ENCODE measurements at places on chromosomes 16 and 17. TPM values are rescaled to one million over a fixed set of nuclear protein-coding genes. Genes with fewer than 3 reads are reported as not detected.

The IRX3 gene
- total RNA-seq, result 38.9 TPM

DNA sequence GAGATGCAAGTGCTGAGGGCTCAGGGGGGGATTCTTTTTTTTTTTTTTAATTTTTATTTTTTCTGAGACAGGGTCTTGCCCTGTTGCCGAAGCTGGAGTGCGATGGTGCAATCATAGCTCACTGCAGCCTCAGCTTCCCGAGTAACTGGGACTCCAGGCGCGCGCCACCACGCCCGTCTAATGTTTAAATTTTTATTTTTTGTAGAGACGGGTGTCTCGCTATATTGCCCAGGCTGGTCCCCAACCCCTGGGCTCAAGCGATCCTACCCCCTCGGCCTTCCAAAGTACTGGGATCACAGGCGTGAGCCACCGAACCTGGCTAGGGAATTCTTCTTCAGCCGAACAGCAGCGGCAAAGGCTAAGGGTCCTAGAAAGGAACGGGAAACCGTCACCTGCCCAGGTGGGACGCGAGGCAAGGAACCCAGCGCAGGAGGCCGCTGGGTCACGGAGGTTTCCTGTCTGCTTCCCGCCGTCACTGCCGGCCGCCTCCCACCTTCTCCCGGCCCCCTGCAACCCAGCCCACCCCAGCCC, 13.3 kb upstream of the OR1F1 start:
- ATAC-seq, result no peak

GRCh38 chr16:67173808-67174705, 3.7 kb downstream of the NOL3 start:
- ATAC-seq, result peak; percentile 79

The COX6A2 gene
- total RNA-seq, result 0.48 TPM

The PRSS8 gene
- 59.3 TPM for total RNA-seq

GRCh38 chr17:1871756-1872155, 42.0 kb downstream of the RPA1 start:
- no peak for ATAC-seq

The KRT20 gene
- total RNA-seq, result 0.20 TPM

- no peak for ATAC-seq
These were observed 113.4 kb upstream of the CIBAR2 start for GRCh38 chr16:85225721-85226120.

DNA sequence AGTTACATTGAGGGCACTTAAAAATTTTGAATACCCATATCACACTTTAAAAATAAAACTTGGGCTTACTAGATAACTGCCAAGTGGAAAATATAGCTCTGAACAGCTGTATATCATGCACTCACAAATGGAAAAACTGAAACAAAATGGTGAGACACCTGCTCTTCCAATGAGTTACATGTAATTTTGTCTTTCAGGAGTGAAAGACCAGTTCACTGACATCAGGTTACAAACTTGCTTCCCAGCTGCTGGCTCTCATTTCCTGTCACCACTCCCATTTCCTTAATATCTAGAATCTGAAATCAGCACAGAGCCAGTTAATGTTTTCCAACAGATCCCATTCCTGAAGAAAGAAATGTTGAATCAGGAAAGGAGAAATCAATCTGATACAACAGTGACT, 10.8 kb downstream of the CSNK2A2 start:
- no peak for ATAC-seq

- ATAC-seq, result no peak
These were observed 855 bp downstream of the TMEM204 start for GRCh38 chr16:1534021-1535020.

GRCh38 chr17:13702266-13702665, 100.5 kb upstream of the HS3ST3A1 start:
- no peak for ATAC-seq

The SMTNL2 gene
- 0.56 TPM for total RNA-seq

- ATAC-seq, result no peak
These were observed 17.4 kb downstream of the NF1 start for GRCh38 chr17:31112001-31112661.

DNA sequence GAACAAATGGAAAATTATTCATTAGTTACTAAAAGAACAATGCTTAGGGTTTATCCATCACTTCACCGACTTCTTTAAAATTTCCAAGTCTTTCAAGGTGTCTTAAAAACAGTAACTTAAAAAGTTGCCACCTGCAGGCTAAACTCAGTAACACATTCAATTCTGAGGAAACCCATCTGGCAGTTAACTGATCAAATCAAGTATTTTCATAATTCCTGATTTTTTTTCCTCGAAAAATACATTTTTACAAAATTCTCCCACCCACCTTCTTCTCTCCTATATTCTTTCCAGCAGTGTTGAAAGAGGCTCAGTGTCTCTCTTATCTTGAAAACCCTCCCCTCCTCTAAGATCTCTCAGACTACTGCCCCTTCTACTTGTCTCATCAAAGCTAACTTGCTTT, 29.9 kb downstream of the PARN start:
- no peak for ATAC-seq
